ENCODE measurements at places on chromosomes 4 and X. TPM values are rescaled to one million over a fixed set of nuclear protein-coding genes. Genes with fewer than 3 reads are reported as not detected.

The MAGEC2 gene
- not detected for total RNA-seq

The AADAT gene
- total RNA-seq, result 9.6 TPM

The PFKFB1 gene
- not detected for total RNA-seq

The LRIT3 gene
- total RNA-seq, result 0.03 TPM

The S100G gene
- total RNA-seq, result not detected

The ASB12 gene
- total RNA-seq, result not detected

The TRPC5OS gene
- not detected for total RNA-seq

The TLR3 gene
- total RNA-seq, result 0.38 TPM

The GALNTL6 gene
- total RNA-seq, result 0.08 TPM

The ATOH1 gene
- total RNA-seq, result not detected

The NKX3-2 gene
- total RNA-seq, result 0.12 TPM

The SYTL5 gene
- 0.23 TPM for total RNA-seq

The VCX2 gene
- not detected for total RNA-seq

The VSIG1 gene
- 0.12 TPM for total RNA-seq

The CABS1 gene
- not detected for total RNA-seq

The ADAMTS3 gene
- not detected for total RNA-seq

The MAOB gene
- total RNA-seq, result 0.25 TPM

The GAGE1 gene
- not detected for total RNA-seq

The TRIM75 gene
- total RNA-seq, result not detected

The HTRA3 gene
- 19.4 TPM for total RNA-seq

The FAT4 gene
- 2.8 TPM for total RNA-seq

The NUP62CL gene
- 16.8 TPM for total RNA-seq

The SCML1 gene
- total RNA-seq, result 5.1 TPM

The CCSER1 gene
- total RNA-seq, result not detected

The SH3RF1 gene
- 9.3 TPM for total RNA-seq

The TKTL2 gene
- not detected for total RNA-seq

The C4orf50 gene
- not detected for total RNA-seq

The PLS3 gene
- 178 TPM for total RNA-seq

The RXFP1 gene
- total RNA-seq, result not detected

The DKK2 gene
- total RNA-seq, result not detected

The RHOXF2B gene
- total RNA-seq, result not detected

The NSG1 gene
- total RNA-seq, result 9.9 TPM

The FAM53A gene
- 0.79 TPM for total RNA-seq

The REELD1 gene
- not detected for total RNA-seq

The ARSD gene
- total RNA-seq, result 16.3 TPM

The XKRX gene
- total RNA-seq, result 0.89 TPM

The RHOH gene
- 0.20 TPM for total RNA-seq

The ZFP42 gene
- total RNA-seq, result not detected

The TTC29 gene
- not detected for total RNA-seq

Measured in A549 treated with dexamethasone at 1 μM for 4 hours (cell line).